ENCODE measurements at places on chromosomes 5 and 9.

DNA sequence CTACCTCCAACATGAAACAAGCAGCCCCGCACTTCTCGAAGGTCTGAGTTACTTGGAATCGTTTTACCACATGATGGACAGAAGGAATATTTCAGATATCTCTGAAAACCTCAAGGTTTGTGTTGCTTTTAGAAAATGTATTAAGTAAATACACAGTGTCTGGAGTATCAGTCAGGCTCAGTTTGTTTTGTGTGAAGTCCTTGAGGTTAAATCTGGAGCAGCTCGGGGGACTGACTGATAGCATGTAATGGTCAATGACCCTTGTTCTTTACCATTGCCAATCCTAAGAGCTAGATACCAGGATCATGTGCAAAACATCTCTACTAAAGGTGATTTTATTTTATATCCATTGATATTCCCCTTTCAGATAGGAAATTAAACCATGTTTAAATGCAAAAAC, 26.9 kb upstream of the LNPEP start:
- no peak for DNase-seq

DNA sequence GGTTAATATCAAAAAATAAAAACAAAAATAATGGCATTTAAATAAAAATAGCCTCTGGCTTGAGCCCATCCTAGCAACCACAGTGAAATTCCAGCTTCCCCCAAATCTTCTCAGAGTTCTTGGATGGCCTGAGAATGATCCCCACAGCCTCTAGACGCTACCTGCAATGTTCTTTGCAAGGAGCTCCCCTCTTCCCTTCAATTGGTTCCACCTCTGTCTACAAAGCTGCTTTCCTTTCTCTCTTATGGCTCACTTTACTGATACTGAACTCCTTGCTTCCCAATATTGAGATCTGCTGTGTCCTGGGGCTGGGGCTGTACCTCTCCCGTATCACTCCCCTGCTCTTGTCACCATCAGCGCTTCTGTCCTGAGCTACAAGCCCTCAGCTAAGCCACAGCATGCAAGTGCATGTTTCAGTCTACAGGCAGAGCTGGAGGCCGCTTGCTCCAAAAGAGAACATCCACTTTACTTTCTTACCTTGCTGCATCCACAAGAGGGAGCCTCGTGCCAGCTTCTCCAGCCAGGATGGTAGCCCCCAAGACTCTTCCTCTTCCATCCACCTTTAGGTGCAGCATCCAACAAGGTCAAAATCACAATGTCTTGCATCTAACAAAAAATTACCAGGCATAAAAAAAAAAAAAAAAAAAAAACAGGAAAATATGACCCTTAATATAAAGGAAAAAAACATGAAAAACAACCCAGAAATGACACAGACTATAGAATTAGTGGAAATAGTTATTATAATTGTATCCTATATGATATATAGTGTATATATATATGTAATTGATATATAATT, 57.4 kb upstream of the PRSS3 start:
- DNase-seq: no peak

DNA sequence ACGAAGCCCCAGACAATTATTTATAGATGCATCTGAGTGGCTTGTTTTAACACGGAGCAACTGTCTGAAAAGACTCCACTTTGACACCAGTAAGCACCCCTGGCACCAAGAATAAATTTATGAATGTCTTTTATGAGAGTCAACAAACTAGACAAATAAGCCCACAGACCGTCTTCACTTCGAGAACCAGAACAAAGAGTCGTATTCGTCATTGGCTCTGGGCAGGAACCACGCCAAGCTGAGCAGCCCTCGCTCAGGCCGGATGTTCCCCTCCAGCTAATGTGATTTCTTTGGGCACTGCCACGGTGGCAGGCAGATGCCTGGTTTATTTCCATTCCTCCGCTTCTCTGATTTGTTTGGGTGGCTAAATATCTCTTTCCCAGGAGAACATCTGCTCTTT, 91.9 kb upstream of the STC2 start:
- no peak for DNase-seq

- DNase-seq: no peak
Observed at GRCh38 chr5:93378073-93378472, 202.9 kb downstream of the NR2F1-AS1 start.

GRCh38 chr9:8514760-8515159, 715.2 kb upstream of the DMAC1 start:
- DNase-seq: no peak
